ENCODE measurements at places on chromosomes 6 and 20.

- no peak for DNase-seq
These were observed 5.1 kb downstream of the BLOC1S5 start for GRCh38 chr6:8059129-8059528.

DNA sequence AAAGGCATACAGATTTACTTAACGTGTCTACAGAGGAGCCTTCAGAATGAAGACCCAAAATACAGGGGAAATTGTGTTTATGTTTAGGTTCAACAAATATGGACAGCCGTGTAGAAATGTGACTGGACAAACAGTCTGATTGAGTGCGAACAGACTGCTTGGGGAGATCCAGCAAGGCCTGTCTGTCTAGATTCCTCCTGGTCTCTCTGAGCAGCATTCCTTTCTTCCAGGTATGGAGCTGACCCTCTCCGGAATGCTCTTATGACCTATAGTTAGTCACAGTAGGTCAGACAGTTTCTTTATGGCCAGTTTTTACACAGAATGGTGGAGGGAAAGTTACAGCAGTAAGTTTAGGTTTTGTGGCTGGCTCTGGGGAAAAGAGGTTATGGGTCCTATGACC lies 9.0 kb downstream of the RIN2 start:
- DNase-seq = no peak

DNA sequence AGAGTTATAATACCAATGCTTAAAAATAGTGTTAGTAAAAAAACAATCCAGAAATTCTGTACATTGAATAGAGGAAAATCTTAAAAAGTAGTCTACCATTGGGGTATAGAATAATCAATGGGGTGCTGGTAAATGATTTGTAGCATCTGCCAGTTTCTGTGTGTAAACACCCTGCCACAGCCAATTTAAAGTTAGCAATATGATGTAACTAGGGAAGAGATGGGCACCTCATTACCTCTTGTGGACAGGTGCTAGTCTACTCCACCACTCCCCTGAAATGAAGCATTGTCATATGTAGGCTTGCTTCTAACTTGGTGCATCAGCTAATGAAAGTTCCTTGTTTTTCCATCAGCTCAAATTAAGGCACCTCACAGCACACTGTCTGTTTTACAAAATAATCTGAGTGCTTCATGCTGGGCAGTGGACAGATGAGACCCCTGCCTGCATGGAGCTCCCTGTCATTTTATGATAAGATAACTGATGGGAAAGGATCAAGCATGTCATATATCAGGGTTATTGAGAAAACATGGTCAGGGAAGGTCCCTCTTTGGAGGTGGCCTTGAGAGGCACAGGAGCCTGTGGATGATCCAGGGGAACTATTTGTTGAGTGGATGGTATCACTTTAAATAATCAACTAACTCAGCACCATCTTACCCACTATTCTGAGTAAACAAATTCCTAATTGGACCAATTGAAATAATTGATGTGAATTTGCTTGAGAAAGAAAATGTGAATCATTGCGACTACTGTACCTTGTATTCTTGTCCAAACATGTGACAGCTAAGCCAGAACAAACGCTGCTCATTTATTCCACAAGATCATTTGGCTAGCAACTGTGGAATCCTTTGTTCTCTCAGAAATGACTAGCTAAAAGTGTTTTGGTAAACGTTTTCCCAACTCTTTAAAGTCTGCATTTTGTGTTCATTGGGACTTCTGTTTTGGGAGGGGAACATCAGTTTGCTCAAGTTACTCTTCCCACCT lies 45.9 kb upstream of the CSE1L start:
- no peak for DNase-seq

- DNase-seq = no peak
These were observed 68.3 kb downstream of the SMLR1 start for GRCh38 chr6:130895516-130895915.

DNA sequence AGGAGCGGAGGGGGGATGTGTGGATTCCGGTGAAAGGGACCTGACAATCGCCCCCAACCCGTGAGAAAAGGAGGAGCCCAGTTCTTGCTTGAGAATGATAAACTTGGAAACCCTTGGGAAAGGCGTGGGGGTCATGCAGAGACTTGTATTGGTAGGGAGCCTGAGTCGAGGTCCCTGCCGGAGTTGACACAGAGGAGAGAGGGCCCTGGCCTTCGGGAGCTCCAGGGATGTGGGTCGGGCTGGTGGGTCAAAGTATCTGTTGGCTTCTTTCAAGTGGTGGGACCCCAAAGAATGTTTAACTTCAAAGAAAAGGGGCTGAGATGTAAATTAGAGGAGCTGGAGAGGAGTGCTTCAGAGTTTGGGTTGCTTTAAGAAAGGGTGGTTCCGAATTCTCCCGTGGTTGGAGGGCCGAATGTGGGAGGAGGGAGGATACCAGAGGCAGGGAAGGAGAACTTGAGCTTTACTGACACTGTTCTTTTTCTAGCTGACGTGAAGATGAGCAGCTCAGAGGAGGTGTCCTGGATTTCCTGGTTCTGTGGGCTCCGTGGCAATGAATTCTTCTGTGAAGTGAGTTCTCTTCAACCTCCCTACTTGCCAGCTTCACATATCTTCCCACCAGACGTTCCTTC lies 571 bp downstream of the CSNK2B start:
- no peak for DNase-seq

Data from stimulated activated CD4-positive, alpha-beta T cell treated with anti-CD3 and anti-CD28 coated beads, Interleukin-15, amount 100 ng/mL, for 1 hour (primary cell).